Karpas-422 (cell line): ENCODE measurements at places on chromosomes 2 and 18. TPM values are rescaled to one million over a fixed set of nuclear protein-coding genes. Genes with fewer than 3 reads are reported as not detected.

DLX2 gene
- 0.97 and 1.5 TPM in 2 replicates for total RNA-seq

SLC23A3 gene
- total RNA-seq = 2.7 and 3.5 TPM in 2 replicates

POTEI gene
- 0.87 TPM in 1 of 2 replicates, not detected in the other for total RNA-seq

NXPH2 gene
- not detected in 2 replicates for total RNA-seq

IL36RN gene
- total RNA-seq = not detected in 2 replicates

SP9 gene
- not detected in 2 replicates for total RNA-seq

ABI2 gene
- 91.9 and 142 TPM in 2 replicates for total RNA-seq

OXER1 gene
- total RNA-seq = not detected in 2 replicates

CASP10 gene
- total RNA-seq = 0.48 and 5.2 TPM in 2 replicates

SLC9A4 gene
- total RNA-seq = not detected in 2 replicates

SRD5A2 gene
- total RNA-seq = 0.04 TPM in 2 replicates

LAMA3 gene
- total RNA-seq = not detected in 2 replicates

GRCh38 chr18:31553800-31554199 is 37.9 kb upstream of the TTR start:
- no peak for DNase-seq

GRCh38 chr2:29766191-29766590 is 155.2 kb downstream of the ALK start:
- no peak for DNase-seq

GRCh38 chr2:222598611-222599010 is 57.3 kb downstream of the FARSB start:
- DNase-seq = no peak

DNA sequence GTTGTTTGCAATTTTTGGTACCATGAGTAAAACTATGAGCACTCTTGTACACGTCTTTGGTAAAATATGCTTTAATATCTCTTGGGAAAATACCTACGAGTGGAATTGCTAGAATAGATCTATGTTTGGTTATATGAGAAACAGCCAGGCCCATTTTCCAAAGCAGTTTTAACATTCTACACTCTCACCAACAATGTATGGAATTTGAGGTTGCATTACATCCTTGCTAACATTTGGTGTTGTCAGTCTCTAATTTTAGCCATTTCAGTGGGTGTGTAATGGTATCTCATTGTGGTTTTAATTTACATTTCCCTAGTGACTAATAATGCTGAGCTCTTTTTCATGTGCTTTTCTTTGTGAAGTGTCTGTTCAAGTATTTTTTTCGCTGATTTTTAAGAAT is 118.9 kb upstream of the TCF4 start:
- DNase-seq = no peak

GRCh38 chr2:19987936-19988335 is 2.0 kb downstream of the WDR35 start:
- DNase-seq = peak; percentile 61

DNA sequence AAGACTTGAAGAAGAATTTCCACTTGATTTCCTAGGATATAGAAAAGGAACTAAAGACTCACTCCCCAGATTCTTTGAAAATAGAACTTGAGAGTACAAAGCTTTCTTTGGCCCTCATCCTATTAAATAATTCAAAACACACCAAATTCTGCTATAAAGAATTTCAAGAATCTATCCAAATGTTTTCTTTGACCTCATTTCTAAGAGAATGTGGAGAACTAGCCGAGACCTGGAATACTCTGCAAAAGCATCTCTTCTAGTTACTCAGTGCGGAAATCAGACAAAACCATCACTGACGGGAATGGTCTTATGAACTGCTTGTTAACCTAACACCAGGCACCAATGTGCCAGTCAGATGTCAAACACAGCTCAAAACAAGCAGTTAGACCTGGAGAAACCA is 44.2 kb upstream of the ARL5A start:
- DNase-seq = no peak

- no peak for DNase-seq
Observed at GRCh38 chr18:7322817-7323485, 92.1 kb downstream of the LRRC30 start.

- no peak for DNase-seq
Observed at GRCh38 chr18:38262661-38263060, 697.1 kb upstream of the CELF4 start.

GRCh38 chr2:213710164-213710563 is 425.9 kb downstream of the SPAG16 start:
- no peak for DNase-seq

DNA sequence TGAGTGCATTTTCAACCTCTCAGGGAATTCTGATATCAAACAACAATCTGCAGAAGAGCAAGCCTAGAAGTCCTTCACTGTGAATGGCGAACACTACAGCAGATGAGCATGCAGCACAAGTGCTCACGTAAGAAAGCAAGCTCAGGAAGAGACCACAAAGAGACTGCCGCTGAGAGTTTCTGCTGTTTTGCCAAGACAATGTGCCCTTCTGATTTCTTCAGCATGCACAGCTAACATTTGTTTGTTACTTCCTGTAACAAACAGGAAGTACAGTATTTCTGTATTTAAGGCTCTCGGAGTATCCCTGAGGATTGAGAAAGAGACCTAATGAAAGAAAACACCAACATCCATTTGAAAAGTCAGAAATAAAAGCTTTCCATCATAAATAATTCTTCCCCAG is 45.9 kb downstream of the MBOAT2 start:
- no peak for DNase-seq

GRCh38 chr18:46356278-46357033 is 252.3 kb downstream of the HAUS1 start:
- DNase-seq = no peak

DNA sequence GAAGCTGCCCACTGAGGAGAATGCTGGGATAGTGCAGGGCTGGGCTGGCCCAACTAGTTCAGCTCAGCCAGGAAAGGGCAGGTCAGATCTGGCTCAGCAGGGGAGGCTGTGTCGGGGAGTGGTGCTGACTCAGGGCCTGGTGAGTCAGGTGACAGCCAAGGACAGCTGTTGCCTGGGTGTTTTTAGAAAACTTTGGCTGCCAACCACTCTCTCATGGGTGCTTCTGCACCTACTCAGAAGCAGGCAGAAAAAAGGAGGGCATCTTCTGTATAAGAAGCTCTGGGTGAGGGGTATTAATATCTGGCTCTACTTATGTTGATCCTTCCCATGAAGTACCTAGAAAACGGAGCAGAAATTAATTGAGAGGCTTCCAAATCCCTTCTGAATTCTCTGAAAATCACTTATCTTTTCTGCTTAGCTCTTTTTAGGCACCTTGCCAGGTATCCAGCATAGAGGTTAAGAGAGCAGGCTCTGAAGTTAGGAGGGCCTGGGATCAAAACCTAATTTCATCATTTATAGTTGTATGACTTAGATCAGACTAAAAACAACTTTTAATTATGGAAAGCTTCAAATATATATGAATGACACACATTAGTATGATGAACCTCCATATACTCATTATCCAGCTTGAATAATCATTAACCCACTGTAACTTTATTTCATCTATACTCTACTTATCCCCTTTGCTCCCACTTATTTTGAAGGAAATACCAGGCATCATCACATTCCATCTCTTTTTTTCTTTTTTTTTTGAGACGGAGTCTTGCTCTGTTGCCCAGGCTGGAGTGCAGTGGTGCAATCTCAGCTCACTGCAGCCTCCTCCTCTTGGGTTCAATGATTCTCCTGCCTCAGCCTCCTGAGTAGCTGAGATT is 15.5 kb upstream of the RAB10 start:
- DNase-seq = no peak

DNA sequence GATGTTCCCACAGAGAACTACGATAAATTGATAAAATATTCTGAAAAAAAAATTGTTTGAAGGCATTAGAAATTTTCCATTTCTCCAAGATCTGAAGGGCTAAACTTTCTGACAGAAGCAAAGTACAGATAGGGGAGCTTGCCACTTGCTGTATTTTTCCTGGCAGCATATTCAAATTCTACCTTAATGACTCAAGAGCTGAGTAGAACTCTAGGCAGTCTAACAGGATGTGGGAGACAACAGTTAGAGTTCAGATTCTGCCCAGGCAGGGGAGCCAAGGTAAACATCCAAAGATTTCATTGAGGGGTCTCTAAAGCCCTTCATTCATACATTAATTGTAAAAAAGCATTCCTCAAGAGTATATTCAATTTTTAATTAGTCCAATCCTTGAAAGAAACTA is 46.0 kb upstream of the RIT2 start:
- DNase-seq = no peak

DNA sequence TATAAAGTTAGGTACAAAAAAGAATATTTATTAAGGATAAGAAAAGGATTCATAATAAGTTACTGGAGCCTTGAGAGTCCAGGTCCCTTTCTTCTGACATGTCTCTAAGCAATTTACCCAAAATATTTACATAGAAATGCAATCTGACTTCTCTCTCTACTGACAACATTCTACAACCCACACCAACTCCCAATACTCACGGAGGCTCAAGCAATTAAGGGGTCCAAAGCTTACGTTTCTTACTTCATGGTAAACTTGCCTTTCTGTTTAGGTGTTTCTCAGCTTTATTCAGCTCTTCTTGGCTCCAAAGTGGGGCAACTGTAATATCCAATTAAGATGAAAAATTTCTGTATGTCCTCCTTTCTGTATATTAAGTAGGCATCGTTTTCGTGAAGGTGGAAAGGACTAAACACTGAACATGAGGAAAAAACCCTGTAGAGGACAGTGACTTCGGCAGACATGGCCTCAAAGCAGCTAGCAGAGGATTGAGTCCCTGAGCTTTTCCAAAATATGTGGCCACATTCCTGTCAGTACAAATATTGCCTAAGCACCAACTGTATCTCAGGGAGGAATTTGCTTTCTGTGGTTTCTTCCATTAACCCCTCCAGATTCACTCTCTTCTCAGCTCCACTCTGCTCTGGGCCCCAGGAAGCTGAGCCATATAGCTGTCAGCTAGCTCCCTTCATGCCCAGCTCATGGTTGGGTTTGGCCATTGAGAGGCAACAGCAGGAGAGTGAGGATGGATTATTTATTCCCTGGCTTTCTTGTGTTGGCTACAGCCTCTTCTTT is 67.9 kb upstream of the GLS start:
- no peak for DNase-seq
